EH (cell line): ENCODE measurements at places on chromosomes 7 and 10.

- peak; percentile 89 for DNase-seq
Observed at GRCh38 chr7:130844811-130845580, 111.0 kb upstream of the KLF14 start.

- no peak for DNase-seq
Observed at GRCh38 chr7:50790381-50790780, 7.7 kb upstream of the GRB10 start.

GRCh38 chr7:75715864-75716263 lies 22.9 kb downstream of the HIP1 start:
- DNase-seq: no peak

- peak; percentile 36 for DNase-seq
Observed at GRCh38 chr7:132755538-132756483, 179.5 kb upstream of the PLXNA4 start.

GRCh38 chr7:64787295-64787694 lies 6.9 kb upstream of the ZNF138 start:
- DNase-seq: no peak

DNA sequence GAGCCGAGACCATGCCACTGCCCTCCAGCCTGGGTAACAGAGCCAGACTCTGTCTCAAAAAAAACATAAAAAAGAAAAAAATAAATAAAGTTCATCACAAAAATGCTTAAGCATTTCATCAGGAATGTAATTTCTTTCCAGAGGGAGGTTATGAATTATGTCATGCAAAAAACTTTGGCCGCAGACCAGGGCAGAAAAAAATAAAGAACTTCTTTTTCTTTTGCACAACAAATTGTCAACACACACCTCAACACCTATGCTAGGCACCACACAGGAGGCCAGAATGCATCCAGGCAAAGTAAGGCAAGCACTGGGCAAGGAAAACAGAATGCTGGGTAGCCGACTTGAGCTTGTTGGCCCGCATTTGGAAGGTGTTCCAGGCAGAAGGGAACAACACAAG lies 3.9 kb downstream of the C10orf62 start:
- DNase-seq: peak; percentile 12

- no peak for DNase-seq
Observed at GRCh38 chr7:96244992-96245292, 77.0 kb downstream of the SLC25A13 start.

DNA sequence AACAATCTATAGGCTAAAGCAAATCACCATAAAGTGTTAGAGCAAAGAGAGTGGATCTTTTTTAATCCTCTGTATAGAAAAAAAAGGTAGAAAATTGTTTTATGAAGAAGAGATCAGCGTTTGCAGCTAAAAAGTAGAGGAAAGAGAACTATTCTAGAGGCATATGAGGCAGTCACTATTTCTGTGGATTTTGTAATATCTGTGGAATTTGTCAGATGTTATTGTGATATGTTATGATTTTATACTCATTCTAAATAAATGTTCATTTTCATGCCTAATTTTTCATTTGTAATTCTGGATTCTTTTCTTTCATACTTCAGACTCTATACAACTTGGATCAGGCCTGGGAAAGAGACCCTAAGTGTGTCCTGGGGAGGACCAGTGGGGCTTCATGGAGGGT lies 295.0 kb upstream of the LYZL1 start:
- no peak for DNase-seq

DNA sequence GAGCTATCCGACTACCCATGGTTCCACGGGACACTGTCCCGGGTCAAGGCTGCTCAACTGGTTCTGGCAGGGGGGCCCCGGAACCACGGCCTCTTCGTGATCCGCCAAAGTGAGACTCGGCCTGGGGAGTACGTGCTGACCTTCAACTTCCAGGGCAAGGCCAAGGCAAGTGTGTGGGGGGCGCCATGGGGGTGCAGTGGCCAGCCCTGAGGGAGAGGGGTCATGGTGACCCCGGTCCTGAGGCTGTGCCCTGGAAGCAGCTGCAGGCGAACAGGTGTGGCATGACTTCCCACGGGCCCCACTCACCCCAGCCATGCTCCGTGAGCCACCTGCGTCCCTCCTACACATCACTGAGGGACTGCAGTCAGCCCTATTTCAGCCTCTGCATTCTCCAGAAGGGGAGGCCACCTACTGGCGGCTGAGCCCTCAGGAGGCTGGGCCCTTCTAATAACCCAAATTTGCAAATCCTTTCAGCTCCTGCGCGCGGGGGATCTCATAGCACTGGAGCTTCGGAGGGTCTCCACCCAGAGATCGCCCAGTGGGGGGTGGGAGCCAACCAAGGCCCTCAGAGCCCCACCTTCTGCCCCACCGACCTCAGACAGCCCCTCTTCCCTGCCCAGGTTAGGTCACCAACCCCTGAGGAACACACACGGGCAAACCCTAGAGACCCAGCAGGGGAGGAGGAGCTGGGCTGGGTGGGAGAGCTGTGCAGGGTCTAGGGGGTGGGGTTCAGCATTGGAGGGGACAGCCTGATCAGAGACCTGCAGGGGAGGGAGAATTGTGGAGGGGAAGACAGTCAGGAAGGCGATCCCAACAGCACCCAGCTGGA lies 30.8 kb downstream of the SH2B2 start:
- no peak for DNase-seq
